ENCODE measurements at places on chromosomes 12 and 14.

DNA sequence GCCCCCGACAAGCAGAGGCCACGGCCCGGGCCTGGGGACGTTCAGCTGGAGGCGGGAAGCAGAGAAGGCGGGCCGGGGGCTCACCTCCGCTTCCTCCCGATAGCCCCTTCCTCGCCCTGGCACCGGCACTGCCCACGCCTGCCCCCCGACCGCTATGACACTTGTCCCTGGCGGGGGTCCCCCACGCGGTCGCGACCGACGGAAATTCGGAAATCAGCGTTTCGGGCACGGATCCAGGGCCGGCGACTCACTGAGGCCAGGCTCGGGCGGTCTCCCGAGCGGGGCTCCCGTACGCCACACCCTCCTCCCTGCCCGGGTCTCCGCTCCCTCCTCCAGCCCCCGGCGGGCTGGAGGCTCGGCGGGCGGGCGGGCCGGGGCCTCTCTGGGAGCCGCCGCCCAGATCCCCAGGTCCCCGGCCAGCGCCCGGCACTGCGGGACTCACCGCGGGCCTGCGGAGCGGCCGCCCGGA, 581 bp downstream of the PITPNM2 start:
- no peak for DNase-seq

- DNase-seq: peak; percentile 99
Measured at GRCh38 chr12:122946690-122947341, 19.4 kb downstream of the ABCB9 start.

DNA sequence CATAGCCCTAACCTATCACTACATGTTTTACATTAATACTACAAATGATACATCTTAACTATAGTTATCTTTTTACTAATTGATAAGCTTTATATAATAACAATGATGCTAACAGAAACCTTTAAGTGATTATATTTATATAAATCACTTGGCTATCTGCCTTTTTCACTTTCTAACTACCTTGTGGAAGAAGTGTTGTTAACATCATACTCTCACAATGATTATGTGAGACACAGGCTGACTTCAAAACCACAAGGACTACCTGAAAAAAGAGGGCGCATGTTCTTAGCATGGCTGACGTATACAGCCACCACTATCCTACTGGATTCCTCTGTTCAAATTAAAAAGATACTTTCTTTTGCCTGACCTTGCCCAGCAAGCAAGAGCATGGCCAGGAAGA, 135.3 kb upstream of the SOX5 start:
- no peak for DNase-seq

- DNase-seq: no peak
Measured at GRCh38 chr12:116064493-116064892, 213.0 kb downstream of the MED13L start.

DNA sequence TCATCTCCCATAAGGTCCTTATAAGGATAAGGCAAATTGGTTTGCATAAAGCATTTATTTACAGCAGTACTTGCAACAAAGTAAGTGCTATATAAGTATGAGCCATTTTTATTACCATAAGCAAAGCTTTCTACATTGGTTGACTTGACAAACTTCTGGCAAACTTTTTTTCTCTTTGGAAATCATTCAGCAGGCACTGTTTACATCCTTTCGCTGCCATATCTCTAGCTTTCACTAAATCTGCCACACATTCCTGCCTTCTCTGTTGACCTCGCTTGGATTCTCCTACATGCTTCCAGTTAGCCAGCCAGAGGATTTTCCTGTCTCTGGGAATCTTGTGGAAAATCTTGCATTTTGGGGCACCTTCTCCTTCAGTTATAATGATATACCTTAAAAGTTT, 21.8 kb upstream of the HDAC7 start:
- DNase-seq: peak; percentile 73

DNA sequence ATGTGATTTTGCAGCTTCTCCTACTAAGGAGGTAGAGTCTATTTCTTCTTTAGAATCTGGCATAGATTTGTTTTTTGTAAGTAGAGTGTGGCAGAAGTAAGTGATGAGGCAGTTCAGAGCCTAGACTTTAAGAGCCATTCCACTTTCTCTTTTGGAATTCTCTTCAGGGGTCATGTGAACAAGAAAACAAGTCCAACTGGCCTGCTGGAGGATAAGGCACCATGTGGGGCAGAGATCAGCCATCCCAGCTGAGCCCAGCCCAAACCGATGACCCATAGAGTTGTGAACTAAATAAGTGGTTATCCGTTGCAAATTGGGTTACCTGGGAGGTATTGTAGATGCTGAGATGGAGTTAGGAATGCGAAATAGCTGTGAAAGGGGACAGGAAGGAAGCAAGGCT, 60.3 kb upstream of the TBPL2 start:
- no peak for DNase-seq

DNA sequence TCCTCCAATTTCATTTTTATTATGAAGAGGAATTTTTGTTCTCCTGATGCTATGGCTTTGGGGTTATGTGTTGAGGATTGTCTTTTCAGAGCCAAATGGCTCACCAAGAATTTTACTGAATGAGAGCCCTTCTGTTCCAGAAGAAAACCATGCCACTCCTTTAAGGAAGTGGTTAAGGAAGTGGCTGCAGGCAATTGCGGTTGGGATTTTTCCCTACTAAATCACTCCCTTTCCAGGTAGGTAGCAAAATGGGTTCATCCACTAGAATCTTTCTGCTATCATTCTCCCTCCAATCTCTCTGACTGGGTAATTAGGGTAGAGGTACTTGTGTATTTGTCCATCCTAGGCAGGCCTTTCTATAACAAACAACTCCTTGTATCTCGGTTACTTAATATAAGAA, 163.1 kb downstream of the TTC8 start:
- DNase-seq: no peak

- DNase-seq: peak; percentile 98
Measured at GRCh38 chr12:120199595-120200306, 1.2 kb downstream of the RPLP0 start.

DNA sequence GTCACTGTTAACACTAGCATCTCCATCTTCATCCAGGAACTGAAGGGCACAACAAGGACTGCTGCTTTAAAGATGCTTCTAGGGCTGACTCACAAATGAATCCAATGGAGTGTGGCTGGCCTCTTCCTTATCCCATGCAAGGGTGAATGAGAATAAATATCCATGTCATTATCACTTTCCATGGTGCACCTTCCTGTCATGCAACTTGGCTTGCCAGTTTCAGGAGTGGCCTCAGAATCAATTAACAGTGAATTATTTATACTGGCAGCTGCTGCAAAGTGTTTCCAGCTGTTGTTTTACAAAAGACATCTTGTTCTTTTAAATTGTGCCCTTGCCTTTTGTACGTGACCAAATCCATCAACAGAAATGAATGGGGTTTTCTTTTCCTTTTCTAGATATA, 499.3 kb upstream of the TMEM132C start:
- no peak for DNase-seq

- no peak for DNase-seq
Measured at GRCh38 chr12:114815026-114815795, 131.2 kb upstream of the TBX3 start.

- DNase-seq: no peak
Measured at GRCh38 chr14:86404425-86404824, 874.5 kb downstream of the FLRT2 start.

GRCh38 chr14:96711559-96712267, 85.5 kb upstream of the VRK1 start:
- no peak for DNase-seq

DNA sequence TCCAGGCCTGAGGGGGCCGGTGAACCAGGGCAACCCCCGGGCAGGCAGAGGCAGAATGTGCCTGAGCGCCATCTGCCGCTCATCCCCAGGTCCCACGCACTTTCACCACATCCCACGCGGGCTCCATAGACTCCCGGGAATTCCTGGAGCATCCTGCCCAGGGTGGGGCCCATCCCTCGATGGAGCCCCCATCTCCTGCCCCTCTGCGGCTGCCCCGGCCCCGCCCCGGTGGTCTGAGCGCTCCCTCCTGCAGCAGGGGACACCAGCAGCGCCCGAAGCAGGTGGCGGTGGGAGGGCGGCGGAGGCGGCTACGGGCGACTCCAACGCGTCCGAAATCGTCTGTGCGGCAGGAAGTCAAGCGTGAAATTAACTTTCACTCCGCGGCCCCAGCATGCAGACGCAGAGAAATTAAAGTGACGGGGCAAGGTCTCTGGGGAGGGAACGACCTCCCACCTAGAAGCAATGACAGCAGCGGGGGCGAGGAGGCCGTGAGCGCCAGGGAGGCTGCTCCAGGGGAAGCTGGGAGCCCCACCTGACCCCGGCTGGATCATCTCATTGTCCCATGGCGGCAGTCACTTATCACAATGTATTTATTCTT, 122.2 kb downstream of the NCOR2 start:
- no peak for DNase-seq

All from fibroblast of the aortic adventitia (primary cell).